ENCODE measurements at places on chromosomes 7 and 10. TPM values are rescaled to one million over a fixed set of nuclear protein-coding genes. Genes with fewer than 3 reads are reported as not detected.

- peak; percentile 50 for DNase-seq
Measured at GRCh38 chr7:29588900-29589696, 25.5 kb downstream of the PRR15 start.

GRCh38 chr10:15901889-15902288 is 41.6 kb upstream of the MINDY3 start:
- no peak for DNase-seq

GRCh38 chr10:77756319-77757232 is 119.0 kb upstream of the KCNMA1 start:
- DNase-seq = peak; percentile 81

DNA sequence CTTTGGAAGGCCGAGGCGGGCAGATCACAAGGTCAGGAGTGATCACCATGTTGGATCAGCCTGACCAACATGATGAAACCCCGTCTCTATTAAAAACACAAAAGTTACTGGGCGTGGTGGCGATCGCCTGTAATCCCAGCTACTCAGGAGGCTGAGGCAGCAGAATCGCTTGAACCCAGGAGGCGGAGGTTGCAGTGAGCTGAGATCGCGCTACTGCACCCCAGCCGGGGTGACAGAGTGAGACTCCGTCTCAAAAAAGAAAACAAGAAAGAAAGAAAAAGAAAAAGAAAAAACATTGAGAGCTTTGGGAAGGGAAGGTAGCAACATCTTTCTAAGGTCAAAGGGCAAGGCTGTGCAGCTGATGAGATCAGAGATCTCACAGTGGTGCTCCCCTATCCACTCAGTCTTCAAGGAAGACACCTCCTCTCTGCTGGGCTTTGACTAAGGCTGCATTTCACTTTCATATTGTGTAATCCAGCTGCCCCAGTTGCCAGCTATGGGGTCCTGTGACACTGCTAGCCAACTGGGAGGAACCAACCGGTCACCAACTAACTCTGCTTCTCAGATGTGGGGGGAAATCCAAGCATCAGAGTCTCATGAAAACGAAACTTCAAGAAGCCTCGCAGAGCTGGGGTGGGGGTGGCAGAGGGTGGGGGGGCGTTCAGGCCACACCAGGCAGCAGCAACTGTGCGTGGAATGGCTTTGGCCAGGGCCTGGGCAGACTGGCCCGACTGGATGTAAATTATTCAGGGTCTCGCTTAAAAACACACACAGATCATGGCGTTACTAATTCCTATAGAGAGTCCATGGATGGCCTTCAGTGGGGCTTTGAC is 1.5 kb downstream of the IL15RA start:
- no peak for DNase-seq

DNA sequence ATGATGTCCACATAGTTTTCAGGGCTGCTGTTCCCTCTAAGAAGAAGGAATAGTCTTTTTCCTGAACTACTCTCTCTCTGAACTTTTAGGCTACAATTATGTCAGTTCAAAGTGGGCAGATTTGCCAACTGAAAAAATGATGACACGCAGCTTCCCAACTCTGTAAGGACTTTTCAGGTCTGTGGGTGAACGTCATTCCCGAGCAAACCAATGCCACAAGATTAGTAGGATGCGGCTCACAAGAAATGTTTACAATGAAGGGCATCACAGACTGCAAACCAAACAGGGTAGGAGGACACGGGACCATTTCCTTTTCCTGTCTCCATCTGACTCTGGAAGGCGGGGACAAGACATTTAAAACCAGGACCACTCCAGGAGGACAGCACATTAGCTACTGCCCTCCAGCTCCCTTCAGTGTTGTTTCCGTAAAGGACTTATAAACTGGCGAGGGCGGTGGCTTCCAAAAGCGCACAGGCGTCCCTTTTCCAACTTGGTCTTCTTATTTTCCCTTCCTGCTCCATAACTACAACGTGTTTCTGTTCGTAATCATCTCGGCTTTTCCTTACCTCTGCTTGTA is 539 bp upstream of the MKLN1 start:
- peak; percentile 74 for DNase-seq

GRCh38 chr10:126126023-126126422 is 229.7 kb downstream of the FANK1 start:
- DNase-seq = no peak

DNA sequence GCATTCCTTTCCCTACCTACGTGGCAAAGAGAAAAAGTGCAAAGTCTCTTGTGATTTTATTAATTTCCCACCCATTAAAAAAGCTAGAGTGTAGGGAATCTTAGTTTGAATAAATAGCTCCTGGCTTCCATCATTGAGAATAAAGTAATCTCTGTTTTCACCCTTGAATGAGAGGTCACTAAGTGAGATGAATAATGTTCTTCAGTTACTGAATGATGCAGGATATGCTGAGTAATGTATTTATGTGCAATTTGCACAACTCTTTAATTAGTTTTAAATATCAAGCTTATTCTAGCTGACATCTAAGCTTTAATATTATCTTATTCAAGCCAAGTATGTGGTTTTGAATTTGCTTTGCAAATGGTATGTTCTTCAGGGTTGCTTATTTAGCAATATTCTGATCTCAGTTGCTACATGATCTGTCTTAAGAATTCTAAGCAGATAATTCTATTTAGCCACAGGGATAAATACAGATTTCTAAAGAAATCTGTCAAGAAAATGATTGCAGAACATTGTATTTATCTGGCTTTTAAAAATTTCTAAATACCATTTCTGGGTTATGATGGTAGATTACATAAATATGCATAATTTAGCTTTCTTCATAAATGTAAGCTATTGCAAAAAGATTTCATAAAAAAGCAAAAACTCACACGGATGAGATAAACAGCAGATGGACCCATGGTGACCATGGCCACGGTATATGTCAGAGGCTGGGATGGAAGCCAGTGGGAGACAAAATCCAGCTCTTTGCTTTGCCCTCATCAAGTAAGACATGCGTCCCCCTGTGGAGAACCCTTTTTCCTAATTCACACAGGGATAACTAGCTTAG is 141.0 kb downstream of the MACC1 start:
- no peak for DNase-seq

- DNase-seq = peak; percentile 43
Measured at GRCh38 chr7:2016761-2017480, 215.8 kb downstream of the MAD1L1 start.

DNA sequence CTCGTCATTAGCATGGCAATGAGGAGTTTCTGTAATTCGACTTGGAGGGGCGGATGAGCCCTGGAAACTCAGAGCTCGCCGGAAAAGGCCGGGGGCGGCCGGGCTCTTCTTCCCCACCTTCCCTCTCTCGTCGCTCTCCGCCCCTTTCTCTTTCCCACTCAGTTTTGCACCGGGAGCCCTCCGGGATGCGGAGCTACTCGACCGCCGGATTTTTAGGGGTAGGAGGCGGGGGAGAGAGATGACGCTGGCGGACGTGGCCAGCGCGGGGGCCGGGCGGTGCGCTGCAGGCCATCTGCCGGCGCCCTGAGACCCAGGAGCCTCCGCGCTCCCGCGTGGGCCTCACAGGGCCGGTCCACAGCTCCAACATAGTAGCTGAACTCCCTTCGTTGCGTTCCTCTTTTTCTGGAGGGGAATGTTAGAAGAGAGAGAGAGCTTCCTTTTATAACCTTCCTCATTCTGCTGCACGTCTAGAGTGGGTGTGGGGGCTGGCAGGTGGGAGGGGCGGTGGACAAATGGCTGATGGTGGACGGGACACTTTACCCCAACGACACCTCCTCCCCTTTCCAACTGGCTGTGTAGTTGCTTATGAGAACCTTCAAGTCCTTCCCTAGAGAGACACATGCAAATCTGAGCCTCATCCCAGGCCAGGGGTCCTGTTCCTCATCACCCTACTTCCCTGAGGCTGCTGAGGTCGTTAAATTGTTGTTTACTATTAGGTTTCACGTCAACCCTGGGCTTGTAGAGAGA is 1.1 kb upstream of the HOXA1 start:
- peak; percentile 78 for DNase-seq

- DNase-seq = no peak
Measured at GRCh38 chr10:21084700-21085099, 187.6 kb upstream of the NEBL start.

- DNase-seq = no peak
Measured at GRCh38 chr7:11818281-11818680, 13.7 kb downstream of the THSD7A start.

GRCh38 chr7:36565792-36566356 is 158.4 kb downstream of the AOAH start:
- DNase-seq = no peak

CALHM2 gene
- 26.0 TPM for total RNA-seq

ANXA8 gene
- total RNA-seq = 0.16 TPM

SAMD9 gene
- 11.0 TPM for total RNA-seq

PPP1R17 gene
- not detected for total RNA-seq

ERV3-1 gene
- total RNA-seq = 15.2 TPM

TWIST1 gene
- 1.3 TPM for total RNA-seq

SDK1 gene
- 38.3 TPM for total RNA-seq

ZNF518A gene
- 29.4 TPM for total RNA-seq

ASZ1 gene
- not detected for total RNA-seq

TSPAN12 gene
- total RNA-seq = 76.5 TPM

SYPL1 gene
- 111 TPM for total RNA-seq

MYO3A gene
- total RNA-seq = 3.1 TPM

MACC1 gene
- 72.6 TPM for total RNA-seq
